ENCODE measurements at places on chromosomes 16 and 17. TPM values are rescaled to one million over a fixed set of nuclear protein-coding genes. Genes with fewer than 3 reads are reported as not detected.

RAB26 gene
- not detected for total RNA-seq

LPO gene
- not detected for total RNA-seq

GRCh38 chr16:5581908-5582307, 484.3 kb upstream of the EEF2KMT start:
- H3K27me3 ChIP-seq: no peaks in the 10 kb centered on the region
- no peak overlapping the region for H3K4me3 ChIP-seq
- no peak overlapping the region for H3K27ac ChIP-seq
- DNase-seq: no peak
- H3K4me1 ChIP-seq: no peaks in the 10 kb centered on the region

GRCh38 chr17:80981062-80981902, 10.4 kb upstream of the CHMP6 start:
- no peaks in the 10 kb centered on the region for H3K27me3 ChIP-seq
- no peak for DNase-seq
- peaks cover 24% of the 10 kb centered on the region for H3K4me1 ChIP-seq
- no peak overlapping the region for H3K27ac ChIP-seq
- H3K36me3 ChIP-seq: no peaks in the 10 kb centered on the region

DNA sequence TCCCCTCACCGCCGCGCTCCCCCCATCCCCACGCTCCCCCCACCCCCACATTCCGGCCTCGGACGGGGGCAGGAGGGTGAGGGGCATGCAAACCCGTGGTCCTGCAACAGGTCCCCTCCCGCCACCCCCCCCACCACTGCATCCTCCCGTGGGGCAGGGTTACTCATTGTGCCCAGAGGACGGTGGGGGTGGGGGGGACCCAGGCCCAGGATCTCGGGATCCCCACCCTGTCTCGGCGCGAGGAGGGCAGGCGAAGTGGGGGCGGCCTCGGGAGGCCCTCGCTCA, 8.5 kb downstream of the SLC22A31 start:
- no peaks in the 10 kb centered on the region for H3K27me3 ChIP-seq
- no peak for DNase-seq
- peaks cover 4% of the 10 kb centered on the region for H3K4me1 ChIP-seq
- peak overlapping the region; percentile 69 for H3K4me3 ChIP-seq
- H3K36me3 ChIP-seq: no peaks in the 10 kb centered on the region
- no peak overlapping the region for H3K27ac ChIP-seq

DNA sequence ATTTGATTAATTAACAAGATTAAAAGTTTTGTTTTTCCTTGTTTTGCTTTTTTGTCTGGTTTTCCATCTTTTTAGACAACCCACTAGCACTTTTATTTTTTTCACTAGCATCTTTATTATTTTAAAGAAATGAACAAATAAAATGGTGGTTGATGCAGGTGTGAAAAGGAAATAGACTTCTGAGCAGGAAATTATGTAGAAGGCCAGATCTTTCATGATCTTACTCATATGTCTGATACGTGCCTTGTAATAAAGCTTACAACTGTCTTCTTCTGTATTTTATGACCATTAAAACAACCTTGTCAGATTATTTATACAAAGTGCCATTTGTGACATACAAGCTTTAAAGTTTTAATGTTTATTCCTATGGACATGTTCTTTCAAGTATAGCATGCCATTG, 6.3 kb downstream of the SLFN12L start:
- no peaks in the 10 kb centered on the region for H3K4me1 ChIP-seq
- no peak overlapping the region for H3K27ac ChIP-seq
- no peak for DNase-seq
- no peak overlapping the region for H3K4me3 ChIP-seq
- H3K27me3 ChIP-seq: no peaks in the 10 kb centered on the region

GALK1 gene
- 58.3 TPM for total RNA-seq

- no peak overlapping the region for H3K27ac ChIP-seq
- no peaks in the 10 kb centered on the region for H3K36me3 ChIP-seq
- no peaks in the 10 kb centered on the region for H3K4me1 ChIP-seq
- DNase-seq: no peak
Observed at GRCh38 chr16:83137894-83138293, 511.1 kb downstream of the CDH13 start.

- no peaks in the 10 kb centered on the region for H3K4me1 ChIP-seq
- DNase-seq: no peak
- H3K4me3 ChIP-seq: no peak overlapping the region
- no peaks in the 10 kb centered on the region for H3K27me3 ChIP-seq
- H3K27ac ChIP-seq: no peak overlapping the region
- no peaks in the 10 kb centered on the region for H3K36me3 ChIP-seq
Observed at GRCh38 chr16:50925758-50926357, 184.0 kb downstream of the CYLD start.

DNA sequence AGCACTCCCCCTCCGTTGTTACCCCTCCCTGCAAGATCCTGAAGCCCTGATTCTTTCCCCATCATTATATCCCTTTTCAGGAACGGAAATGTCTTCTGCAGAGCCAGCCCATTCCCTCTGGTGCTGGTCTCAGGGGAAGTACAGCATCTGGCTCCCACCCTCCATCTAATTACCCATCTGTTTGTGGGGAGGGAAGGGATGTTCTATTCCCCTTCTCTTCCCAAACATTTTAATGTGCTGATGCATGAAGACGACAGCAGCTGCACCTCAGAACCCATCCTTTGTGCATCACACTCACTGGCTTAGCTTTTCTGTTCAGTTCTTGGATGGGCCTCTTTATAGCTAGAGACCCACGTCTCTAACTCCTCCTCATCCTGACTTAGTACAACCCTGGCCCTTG, 367.2 kb downstream of the CDH13 start:
- no peaks in the 10 kb centered on the region for H3K36me3 ChIP-seq
- no peaks in the 10 kb centered on the region for H3K27me3 ChIP-seq
- H3K4me3 ChIP-seq: no peak overlapping the region
- H3K27ac ChIP-seq: no peak overlapping the region

All from thoracic aorta (tissue), 2 donors.